ENCODE measurements at places on chromosomes 7 and 10.

DNA sequence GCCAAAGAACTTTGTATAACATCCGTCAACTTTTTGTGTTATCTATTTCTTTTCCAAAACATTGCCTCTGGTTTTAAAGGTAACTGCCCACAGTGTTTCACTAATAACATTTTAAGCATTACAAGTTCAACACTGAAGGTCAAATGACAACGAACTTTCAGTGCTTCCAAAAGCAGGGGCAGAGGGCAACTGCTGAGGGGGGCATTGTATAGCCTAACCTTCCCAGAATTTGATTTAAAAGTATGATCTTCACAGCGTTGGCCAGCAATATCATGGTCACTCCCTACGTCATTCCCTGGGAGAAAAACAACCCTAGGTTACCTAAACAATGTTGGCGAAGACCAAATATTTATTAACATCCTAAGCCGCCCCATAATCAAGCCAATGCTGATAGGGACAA, 2.5 kb upstream of the GOT1 start:
- no peak for DNase-seq

- DNase-seq: no peak
Measured at GRCh38 chr10:60172363-60172990, 217.2 kb downstream of the ANK3 start.

DNA sequence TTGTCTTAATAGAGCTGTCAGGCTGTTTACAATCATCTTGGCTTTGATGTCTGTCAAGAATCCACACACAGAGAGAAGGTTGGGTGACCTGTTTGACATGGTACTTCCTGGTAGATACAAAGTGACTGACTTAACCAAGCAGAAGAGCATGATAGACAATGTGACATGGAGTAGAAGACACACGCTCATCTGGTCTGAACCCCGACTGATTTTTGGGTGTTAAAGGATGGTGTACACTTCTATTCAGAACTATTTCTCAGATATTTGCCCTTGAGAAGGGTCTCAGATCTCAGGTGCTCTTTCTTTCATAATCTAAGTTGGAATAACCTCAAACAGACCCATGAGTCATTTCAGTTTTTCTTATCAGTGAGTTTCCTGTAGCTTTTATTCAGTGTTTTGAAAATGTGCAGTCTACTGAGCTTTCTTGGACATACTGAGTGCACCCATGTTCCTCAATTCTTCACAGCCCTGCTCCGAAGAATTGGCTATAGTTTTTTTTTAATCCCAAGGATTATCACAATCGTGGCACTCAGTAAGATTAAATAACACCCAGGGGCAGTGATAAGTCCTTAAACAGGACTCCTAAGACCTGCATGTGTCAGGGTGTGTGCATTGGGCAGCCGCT, 46.4 kb upstream of the NXPH1 start:
- no peak for DNase-seq

- DNase-seq: no peak
Measured at GRCh38 chr7:149624006-149624405, 126.4 kb upstream of the ZNF746 start.

GRCh38 chr7:8783229-8783628, 349.8 kb downstream of the NXPH1 start:
- no peak for DNase-seq

- DNase-seq: no peak
Measured at GRCh38 chr7:37174460-37174859, 274.2 kb downstream of the ELMO1 start.

DNA sequence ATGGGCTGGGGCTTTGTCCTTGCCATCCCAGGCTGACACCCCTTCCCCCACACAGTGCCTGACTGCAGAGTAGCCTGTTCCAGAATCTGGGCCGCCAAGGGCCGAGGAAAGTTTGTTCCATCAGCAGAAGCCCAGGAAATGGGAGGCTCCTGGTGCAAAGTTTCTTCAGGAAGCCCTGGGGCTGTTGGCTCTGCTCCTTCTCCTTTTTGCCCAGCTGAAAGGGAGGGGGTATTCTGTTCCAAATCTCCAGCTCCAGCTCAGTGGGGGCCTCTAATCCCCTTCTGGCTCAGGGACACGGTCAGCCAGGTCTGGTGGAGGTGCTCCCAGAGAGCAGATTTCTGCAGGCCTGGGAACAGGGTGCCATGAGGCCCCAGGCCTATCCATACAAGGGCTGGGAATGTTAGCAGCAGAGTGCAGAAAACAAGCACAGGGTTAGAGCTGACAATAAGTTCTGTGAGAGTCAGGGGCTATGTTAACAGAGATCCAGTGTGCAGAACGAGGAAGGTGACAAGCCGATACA, 399.5 kb downstream of the RPS24 start:
- DNase-seq: no peak

DNA sequence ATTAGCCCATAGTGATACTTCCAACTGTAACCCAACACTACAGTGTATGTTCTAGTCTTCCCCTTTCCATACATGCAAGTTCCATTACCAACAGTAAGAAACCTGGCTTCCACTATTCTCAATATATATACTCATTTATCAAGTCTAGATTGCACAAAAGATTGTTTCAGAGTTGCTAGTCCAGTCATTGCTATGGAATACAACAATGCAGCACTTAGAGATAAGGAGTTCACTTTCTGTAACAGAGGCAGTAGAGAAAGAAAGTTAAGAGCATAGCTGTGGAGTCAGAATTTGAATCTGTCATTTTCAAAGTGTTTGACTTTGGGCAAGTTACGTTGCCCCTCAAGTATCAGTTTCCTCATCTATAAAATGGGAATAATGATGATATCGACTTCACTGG, 90.1 kb downstream of the RTKN2 start:
- no peak for DNase-seq

- DNase-seq: no peak
Measured at GRCh38 chr10:43027331-43027955, 49.4 kb upstream of the RET start.

GRCh38 chr10:67912331-67912946, 28.0 kb downstream of the SIRT1 start:
- no peak for DNase-seq

- DNase-seq: peak; percentile 52
Measured at GRCh38 chr10:99431190-99431760, 851 bp upstream of the GOT1 start.

GRCh38 chr10:3224241-3224640, 51.7 kb upstream of the PITRM1 start:
- no peak for DNase-seq

DNA sequence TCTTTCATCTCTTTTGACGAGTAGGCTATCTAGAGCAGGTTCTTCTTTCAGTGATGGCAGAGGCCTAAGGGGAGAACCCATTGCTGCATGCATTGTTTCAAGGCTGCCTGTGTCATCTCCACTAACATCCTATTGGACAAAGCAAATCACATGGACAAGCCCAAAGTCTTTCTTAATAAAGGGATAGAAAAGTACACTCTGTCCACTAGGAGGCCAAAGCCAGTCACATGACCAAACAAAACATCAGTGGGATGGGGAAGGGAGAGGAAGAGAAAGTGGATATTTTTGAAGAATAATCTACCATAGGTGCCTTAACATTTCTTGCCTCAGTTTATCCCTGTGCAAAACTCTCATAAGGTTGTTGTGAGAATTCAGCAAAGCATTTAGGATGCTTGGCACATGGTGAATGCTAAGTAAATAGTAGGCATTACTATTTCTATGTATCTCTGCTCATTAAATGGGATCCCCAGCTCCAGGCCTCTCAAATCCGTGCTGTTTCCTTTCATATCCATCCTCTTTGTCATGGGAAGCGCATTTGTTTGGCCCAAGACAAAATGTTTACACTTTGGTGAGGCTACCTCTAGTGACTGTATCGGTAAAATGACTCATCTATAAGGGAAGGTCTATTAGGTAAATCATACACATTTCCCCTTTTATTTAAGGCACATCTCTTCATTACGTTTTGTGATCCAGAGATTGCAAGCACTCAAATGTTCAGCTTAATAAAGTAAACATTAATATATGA, 16.7 kb upstream of the CADPS2 start:
- no peak for DNase-seq

- no peak for DNase-seq
Measured at GRCh38 chr7:45500257-45500656, 73.9 kb upstream of the ADCY1 start.

DNA sequence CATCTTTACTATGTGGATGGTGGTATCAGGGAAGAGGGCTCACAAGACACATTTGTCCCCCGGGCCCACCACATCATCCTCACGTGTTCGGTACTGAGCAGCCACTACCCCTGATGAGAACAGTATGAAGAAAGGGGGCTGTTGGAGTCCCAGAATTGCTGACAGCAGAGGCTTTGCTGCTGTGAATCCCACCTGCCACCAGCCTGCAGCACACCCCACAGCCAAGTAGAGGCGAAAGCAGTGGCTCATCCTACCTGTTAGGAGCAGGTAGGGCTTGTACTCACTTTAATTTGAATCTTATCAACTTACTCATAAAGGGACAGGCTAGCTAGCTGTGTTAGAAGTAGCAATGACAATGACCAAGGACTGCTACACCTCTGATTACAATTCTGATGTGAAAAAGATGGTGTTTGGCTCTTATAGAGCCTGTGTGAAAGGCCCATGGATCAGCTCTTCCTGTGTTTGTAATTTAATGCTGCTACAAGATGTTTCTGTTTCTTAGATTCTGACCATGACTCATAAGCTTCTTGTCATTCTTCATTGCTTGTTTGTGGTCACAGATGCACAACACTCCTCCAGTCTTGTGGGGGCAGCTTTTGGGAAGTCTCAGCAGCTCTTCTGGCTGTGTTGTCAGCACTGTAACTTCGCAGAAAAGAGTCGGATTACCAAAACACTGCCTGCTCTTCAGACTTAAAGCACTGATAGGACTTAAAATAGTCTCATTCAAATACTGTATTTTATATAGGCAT, 9.1 kb upstream of the CSGALNACT2 start:
- no peak for DNase-seq

DNA sequence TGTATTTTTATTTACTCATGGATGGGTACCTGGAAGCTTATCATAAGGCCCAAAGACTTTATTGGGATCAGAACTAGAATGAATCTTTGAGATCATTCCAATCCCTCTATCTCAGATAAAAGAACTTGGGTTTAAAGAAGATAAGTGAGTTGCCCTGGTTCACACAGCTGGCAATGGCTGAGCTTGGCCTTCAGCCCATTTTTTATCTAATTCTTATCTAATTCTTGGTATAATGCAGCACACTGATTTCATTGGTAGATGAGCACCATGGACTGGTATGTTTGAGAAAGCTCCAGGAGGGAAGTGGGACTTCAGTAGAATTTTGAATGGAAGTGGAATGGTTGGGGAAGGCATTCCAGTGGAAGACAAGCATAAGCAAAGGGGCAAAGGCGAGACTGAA, 558.9 kb downstream of the REEP3 start:
- no peak for DNase-seq

DNA sequence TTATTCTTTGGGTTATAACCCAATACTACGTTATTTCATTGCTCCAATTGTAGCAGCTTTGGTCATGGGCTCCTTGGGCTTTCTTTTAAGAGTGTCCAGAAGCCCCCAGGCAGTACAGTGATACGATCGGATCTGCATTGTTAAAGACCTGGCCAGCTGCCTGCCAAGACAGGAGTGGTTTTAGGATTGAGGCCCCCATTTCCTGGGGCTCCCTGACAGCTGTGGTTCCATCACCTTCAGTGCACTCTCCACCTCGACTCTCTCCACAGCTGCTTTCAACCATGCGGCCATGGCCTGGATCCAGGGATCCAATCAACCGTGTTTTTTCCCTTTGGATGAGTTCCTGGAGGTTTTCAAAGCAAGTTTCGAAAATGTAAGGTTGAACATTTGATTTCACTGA, 123.4 kb upstream of the BTBD16 start:
- no peak for DNase-seq

DNA sequence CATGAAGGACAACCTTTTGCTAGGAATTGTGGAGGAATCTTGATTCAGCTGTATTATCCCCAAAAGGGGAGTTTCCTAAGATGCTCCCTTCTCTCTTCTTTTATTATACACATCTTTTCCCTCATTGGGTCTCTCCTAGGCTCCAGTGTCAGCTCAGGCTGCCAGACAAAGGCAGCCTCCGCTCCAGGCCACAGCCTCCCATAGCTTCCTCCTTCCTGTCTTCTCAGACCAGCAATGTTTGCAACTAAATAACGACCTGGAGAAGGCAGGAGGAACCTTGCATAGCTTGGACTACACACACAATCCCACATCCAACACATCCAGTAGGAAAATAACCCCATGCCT, 12.3 kb downstream of the SFXN3 start:
- DNase-seq: no peak

DNA sequence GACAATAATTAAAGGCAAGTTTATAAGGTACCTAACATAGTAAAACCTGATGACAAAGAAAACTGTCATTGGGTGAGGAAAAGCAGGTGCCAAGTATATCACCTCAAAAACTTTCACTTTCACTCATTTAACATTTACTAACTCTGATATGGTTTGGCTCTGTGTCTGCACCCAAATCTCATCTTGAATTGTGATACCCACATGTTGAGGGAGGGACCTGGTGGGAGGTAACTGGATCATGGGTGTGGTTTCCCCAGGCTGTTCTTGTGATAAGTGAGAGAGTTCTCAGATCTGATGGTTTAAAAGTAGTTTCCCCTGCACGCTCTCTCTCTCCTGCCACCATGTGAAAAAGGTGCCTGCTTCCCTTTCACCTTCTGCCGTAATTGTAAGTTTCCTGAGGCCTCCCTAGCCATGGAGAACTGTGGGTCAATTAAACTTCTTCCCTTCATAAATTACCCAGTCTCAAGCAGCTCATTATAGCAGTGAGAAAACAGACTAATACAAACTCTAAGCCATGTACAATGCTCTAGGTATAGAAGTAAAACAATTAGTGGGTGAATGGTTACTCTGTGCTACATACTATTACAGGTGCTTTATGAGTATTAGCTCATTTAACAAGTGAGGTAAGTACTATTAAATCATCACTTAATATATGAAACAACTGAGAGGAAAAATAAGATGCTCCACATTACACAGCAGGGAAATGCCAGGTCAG, 199.0 kb downstream of the CHCHD3 start:
- no peak for DNase-seq

DNA sequence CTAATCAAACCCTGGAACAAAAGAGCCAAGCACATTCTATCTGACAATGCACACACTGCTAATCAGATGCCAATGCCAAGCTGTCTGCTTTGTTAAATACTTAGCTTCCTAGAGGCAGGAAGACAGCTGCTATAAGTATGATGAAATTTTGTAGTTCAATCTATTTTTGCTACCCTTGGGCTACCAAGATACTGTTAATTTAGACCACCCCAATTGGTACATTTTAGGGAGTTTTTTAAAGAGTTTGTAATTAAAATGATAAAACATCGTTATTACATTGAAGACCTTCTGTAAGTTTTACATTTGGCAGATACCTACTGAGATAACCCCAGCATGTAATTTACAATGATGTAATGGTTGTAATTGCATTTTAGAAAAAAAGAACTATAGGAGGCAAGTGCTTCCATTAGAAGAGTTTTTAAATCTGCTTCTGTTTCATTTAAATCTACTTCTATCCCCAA, 268.5 kb downstream of the ADK start:
- DNase-seq: no peak

GRCh38 chr7:106914018-106914607, 49.0 kb downstream of the PIK3CG start:
- DNase-seq: no peak

GRCh38 chr10:90589825-90590224, 268.0 kb downstream of the HTR7 start:
- DNase-seq: no peak

Measured in bone marrow (tissue), 2 donors.